ENCODE measurements at places on chromosomes 1 and 21.

GRCh38 chr1:34113887-34114286 is 51.1 kb downstream of the CSMD2 start:
- DNase-seq, result no peak

GRCh38 chr1:110975265-110975664 is 11.5 kb upstream of the LRIF1 start:
- DNase-seq, result no peak

DNA sequence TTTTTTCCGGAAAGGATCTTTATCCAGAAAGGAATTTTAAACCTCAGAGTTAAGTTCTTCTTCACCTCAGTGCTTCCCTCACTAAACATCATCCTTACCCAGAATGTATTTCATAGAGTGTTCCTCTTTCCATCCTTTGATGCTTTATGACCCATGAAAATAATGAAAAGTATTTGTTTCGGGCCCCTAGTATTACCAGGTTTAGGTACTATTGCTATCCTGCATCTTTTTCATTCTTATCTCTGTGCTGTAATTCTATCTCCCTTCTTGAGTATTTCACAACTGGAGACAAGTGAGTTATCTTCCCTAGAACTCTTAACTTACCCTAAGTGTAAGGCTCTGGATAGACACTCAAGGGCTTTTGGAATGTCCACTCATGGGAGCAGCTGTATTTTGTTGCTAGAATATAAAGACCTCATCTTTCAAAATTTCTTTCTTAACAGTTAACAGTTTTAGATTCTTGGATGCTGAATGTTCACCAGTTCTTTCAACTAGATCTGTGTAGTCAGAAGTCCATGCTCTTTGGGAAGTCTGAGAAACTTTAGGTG is 26.2 kb downstream of the UCK2 start:
- DNase-seq, result no peak

DNA sequence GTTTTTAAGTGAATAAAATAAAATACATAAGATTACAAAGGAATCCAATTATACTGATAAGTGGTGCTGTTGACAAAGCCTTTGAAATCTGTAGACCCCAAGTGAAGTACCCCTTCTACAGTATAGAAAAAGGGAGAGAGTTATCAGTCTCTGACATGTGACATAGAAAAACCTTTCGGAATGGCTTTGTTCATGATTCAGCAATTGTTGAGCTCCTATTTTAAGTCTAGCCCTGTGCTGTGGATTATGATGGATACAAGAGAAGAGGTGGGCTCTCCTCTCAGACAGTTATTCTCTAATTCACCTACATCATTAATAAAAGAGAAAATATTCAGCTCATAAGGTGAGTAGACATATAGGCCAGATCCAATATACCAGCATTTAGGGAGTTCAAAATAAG is 53.3 kb upstream of the ITPKB start:
- no peak for DNase-seq

DNA sequence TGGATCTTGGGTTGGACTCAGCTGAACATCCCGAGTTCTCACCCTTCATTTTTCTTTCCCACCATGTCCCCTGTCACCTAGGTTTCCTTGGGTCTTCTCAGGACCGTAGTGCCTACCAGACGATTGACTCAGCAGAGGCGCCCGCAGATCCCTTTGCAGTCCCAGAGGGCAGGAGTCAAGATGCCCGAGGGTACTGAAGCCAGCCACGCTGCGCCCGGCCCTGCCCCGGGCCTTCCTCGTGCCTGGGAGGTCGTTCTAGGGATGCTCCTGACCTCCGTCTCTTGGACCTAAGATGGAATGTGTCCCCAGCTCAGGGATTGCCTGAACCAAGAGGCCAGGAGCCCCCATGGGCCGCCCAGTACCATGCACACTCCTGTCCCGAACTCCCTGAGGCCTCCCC is 12.0 kb upstream of the C1orf167 start:
- DNase-seq, result no peak

GRCh38 chr21:42229676-42230075 is 10.7 kb downstream of the ABCG1 start:
- no peak for DNase-seq

DNA sequence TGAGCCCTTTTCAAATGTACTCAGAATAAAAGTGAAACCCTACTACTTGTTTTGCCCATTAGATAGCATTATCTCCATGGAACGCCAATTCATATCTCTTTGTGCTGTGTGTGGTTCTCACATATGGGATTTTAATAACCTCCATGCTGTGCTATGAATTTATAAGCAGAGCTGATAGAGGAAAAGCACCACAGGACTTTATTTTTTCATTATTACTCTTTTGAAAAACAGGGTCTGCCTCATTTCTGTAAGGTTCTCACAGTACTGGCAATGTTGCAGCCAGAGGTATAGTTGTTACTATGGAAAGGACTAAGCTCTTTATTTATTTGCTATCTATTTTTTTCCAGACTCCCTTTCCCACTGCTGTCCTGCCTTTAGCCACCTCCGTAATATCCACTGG is 313.7 kb downstream of the ST6GALNAC3 start:
- DNase-seq, result no peak

- no peak for DNase-seq
Observed at GRCh38 chr1:47906527-47907176, 90.5 kb downstream of the TRABD2B start.

DNA sequence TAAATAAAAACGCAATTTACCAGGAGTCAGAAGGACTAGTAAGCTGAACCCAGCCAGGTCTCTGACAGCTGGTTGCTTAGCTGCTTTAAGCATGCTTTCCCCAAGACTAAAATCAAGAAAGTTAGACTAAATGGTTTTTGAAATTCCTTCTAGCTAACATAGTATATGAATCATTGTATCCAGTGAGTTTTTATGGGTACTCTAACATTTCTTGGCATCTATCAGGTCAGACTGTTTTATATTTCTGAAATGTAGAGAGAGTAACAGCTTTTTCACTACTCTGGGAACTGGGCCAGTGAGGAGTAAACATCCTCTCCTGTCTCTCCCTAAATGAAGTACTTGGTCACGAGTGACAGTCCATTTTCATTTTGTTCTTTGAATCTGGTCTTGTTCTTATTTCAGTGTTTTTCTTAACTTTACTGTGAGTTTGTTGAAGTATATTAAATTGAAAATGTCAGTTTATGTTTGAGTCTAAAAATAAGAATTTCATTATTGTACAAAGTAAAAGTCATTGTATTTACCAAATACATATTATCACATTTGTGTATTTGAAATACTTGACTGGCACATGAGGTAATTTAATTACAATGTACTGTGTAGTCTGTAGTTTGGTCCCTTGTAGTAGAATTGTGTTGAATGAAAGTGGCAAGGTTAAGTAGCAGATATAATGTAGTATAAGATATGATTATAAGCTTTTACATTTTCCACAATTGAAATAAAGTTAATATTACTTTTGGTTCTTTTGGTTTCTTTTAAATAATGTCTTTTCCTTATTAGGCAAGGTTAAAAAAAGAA is 47.6 kb downstream of the PKN2 start:
- peak; percentile 46 for DNase-seq

DNA sequence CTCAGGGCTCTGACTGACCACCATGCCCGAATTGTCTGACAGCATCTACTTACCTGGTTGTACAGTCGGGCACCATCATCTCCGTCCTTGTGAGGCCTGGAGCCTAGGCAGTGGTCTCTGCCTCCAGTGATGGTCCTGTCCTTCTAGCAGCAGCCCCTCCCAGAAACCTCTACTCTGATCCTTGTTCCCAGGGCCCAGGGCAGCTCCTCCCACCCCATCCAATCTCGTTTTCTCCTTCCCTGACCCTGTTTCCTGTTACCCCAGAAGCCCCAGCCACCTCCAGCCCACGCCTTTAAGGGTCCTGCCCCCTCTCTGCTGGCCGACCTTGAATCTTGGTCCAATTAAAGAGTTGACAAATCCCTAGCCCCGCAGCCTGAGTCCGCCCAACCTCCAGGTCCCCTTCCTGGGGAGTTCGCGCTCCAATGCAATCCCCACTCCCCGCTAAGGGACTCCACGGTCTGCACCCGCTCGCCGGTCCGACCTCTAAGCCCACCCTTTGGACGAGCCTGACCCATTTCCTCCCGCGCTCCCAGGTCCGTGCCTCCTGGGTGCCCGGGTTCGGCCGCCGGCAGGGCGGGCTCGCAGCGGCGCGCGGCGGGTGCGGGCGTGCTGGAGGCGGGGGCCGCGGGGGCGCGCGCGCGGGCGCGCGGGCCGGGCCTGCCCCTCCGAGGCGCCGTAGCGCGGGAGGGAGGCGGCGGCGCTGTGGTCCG is at the start of gene B4GALT2:
Gene B4GALT2 (plus strand): TSS at position 660 of the 710 bp plus-strand sequence. CDS start 1,951 bp downstream, outside the sequence.
- DNase-seq, result no peak

- DNase-seq, result peak; percentile 79
Observed at GRCh38 chr21:15064576-15065391, at the start of gene NRIP1. Gene NRIP1, minus strand, starts transcription at chr21:15065000. Its CDS starts 96,808 bp downstream, at chr21:14968192.

DNA sequence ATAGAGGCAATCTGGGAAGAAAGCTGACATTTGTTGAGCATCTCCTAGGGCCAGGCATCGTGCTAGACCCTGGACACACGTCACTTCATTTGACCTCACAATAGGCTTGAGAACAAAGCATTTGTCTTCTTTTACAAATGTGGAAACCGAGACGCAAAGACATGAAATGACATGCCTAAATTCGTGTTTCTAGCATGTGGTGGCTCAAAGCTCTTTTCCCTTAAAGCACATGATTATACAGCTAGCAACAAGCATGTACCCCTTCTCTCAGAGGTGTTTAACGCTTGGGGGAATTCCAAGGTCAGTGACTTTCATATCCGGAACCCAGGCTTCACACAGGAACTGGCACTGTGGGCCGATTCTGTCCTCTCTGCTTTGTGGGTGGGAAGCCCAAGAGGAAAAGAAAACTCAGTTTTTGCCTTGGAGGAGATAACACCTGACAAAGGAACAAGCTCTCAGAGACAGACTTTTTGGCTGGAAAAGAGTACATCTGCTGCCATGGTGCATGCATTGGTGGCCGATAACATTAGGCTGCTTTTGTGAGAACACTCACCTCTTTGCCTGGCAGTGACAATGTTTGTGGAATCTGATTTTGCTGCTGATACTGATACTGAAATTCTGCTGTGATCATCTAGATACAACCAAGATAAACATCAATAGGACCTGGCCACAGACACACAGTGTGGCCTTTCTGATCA is 15.4 kb upstream of the CD2 start:
- DNase-seq, result no peak

DNA sequence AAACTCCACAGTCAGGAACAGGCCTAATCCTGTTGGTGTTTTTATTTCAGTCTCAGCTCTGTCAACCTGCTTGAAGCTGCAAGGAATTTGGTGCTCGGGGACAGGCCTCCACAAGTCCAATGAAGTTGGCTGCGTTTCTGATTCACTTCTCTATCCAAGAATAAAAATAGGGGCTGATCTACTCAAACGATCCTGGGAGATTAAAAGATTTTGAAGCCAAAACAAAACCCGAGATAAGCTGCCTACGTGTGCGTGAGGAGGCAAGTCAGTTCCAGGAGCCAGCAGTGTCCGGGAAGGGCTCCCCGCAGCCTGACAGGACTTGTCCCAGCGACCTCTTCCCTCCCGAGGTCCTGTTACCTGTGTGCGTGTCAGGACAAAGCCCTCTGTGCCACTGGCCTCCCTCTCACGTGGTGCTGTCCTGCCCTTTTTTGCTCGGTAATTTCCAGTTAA is 98.0 kb downstream of the ETS2 start:
- DNase-seq, result no peak

- DNase-seq, result no peak
Observed at GRCh38 chr1:157274698-157275534, 136.7 kb upstream of the ETV3 start.

GRCh38 chr1:64437453-64437852 is 32.5 kb upstream of the CACHD1 start:
- DNase-seq, result no peak

- no peak for DNase-seq
Observed at GRCh38 chr1:175494011-175494554, 249.3 kb downstream of the TNR start.

- DNase-seq, result no peak
Observed at GRCh38 chr21:34770576-34770975, 101.8 kb downstream of the CLIC6 start.

- no peak for DNase-seq
Observed at GRCh38 chr1:240526312-240526711, 85.6 kb downstream of the GREM2 start.

- DNase-seq, result no peak
Observed at GRCh38 chr1:116033322-116033721, 57.0 kb downstream of the SLC22A15 start.

DNA sequence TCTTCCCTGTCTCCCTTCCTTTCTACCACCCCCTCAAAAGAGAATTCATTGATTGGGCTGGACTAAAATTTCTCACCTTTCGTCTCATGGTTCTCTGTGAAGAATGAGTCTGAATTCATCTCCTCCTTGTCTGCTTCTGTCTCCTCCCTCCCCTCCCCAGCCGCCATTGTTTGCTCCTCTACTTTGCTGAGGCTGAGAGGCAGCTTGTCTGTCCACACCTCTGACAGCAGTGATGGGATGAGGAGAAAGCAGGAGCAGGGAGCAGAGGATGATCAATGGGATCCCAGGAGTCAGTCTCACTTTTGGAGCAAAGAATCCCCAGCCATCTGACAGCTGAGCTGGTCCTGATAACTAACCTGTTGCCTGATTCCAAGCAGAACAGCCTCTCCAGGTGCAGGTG is 2.5 kb downstream of the ILDR2 start:
- DNase-seq, result no peak

DNA sequence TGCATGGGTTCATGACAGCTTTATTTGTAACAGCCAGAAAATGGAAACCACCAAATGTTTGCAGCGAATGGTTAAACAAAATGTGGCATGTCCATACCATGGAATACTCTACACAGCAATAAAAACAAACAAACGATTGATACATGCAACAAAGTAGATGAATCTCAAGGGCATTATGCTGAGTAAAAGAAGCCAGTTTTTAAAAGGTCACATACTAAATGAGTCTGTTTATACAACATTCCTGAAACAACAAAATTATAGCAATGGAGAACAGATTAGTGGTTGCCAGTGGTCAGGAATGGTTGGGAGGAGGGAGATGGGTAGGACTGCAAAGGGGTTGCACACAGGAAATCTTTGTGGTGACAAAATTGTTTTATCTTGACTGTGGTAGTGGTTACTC is 202.4 kb upstream of the UBE2U start:
- no peak for DNase-seq

GRCh38 chr1:27418326-27419185 is 26.1 kb downstream of the GPR3 start:
- peak; percentile 35 for DNase-seq

DNA sequence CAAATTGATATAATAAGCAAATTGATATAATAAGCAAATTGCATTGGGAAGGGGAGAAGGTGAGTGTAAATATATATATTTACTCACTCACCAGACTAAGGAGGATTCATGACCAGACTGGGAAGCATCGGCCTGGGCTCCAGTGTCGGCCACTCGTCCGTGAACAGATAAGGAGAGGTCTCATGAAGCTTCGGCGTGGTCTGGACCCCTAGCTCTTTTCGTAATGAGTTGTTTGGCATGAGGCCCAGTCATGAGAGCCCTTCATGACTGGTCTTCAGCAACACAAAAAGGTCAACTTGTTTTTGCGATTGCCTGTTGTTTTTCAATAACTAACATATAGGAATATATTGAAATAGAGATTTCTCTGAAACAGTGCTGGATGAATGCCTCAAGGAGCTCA is 222.9 kb upstream of the KCNK2 start:
- DNase-seq, result no peak
